ENCODE measurements at places on chromosomes 1 and 21.
A peak's percentile ranks its signal among the peaks of the same experiment; 100 is the strongest.

DNA sequence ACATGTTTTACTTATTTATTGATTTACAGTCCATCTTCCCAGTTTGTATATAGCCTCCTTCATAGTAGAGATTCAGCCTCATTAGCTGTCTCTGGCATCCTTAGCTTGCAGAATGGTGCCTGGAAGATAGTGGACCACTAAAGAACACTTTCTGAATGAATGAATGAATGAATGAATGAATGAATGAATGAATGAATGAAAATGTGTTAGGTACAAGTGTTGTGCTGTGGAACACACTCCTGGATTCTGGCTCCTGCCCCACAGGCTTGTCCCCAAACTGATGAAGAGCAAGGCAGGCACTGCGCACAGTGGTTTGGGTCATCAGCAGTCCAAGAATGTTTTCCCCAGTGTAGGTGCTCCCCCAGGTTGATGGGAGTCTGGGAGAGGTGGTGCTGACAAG lies 159.4 kb downstream of the ST6GALNAC5 start:
- DNase-seq: no peak

GRCh38 chr1:68429233-68429808 lies 20.4 kb downstream of the RPE65 start:
- no peak for DNase-seq

DNA sequence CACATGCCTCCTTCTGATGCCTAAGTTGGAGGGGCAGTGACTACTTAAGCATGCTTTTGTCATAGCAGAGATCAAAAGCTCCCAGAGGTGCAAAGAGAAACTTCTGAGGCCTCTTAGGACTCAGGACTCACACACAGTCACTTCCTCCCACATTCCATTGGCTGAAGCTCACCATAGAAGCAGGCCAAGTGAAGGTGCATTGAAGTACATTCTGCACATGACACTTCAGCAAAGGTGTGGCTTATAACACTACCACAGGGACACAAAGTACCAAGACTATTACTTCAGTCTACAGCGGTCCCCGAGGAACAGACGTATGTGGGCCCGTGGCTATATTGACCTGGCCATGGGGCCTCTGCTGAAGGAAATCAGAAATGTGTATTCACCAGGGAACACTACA lies 2.5 kb upstream of the POGK start:
- no peak for DNase-seq

- DNase-seq: no peak
These were observed 125.0 kb downstream of the ADSS2 start for GRCh38 chr1:244326757-244327156.

DNA sequence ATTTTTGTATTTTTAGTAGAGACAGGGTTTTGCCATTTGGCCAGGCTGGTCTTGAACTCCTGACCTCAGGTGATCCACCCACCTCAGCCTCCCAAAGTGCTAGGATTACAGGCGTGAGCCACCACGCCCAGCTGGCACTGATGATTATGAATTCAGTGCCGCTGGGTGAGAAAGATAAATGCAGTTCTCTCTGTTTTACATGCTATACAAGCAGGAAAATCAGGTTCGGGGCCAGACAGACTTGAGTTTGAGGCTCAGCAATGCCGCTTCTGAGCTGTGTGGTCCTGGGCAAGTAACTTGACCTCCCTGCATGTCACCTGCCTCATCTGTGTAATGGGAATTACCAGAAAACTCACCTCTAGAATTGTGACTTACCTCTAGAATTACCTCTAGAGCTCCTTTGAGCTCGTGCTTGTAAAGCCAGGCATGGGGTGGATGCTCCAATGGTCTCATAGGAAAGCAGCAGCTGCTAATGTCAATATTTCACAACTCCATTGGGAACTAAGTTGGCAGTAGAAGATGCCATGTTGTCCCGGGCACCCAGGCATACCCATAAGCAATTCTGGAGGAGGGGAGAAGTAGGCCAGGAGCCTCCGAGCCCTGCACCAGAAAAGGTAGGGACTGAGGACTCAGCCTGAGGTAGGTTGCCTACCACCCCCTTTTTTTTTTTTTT lies 119.8 kb upstream of the SLC25A33 start:
- DNase-seq: no peak

DNA sequence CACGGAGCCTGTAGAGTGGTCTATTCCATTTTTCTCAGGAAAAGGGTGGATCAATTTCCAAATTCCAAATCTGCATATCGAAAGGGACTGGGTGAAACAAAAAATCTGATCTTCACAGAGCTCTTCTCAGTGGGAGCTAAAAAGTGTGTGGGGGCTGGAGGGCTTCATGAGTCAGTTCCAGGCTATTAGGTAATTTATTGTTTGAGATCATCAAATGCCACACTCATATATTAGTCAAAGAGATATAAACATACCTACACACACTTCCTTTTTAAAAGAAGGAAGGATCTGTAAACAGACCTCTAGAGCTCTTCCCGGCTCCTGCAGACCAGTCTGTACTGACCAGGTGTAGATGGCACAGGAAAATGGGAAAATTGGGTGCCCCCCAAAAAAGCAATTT lies 175.4 kb downstream of the ZBTB18 start:
- peak; percentile 40 for DNase-seq

- no peak for DNase-seq
These were observed 43.3 kb downstream of the PAX7 start for GRCh38 chr1:18673976-18674375.

DNA sequence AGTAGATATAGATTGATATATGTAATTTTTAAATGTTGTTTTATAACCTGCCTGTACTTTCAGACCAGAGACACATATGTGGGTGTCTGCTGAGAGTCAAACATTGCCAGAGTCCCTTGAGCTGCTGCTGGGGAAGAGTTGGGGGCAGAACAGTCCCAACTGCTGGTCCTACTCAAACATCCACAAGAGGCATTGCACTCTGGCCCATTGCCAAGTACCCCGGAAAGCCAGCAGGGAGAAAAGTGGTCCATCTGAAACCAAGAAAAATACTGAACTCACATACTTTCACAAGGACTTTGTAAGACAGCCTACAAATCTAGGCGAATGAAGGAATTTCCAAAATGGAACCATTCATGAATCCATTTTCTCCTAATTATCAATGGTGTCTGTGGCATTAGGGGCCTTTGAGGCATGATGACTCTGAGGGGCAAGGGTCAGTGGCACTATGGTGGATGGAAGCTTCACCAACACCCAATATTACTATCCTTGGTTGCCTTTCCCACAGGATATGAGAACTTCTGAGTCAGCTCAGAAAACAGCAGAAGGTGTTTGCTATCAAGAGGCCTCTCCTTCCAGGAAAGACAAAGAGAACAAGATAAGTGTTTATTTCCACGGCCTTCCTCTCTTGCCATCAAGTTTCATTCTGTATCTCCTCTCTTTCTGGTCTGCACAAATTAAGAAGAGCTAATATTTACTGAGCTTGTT lies 7.3 kb upstream of the TBX15 start:
- no peak for DNase-seq

- DNase-seq: peak; percentile 70
These were observed 29.9 kb upstream of the TMEM61 start for GRCh38 chr1:54950369-54951163.

GRCh38 chr1:66353257-66353656 lies 180.7 kb upstream of the SGIP1 start:
- no peak for DNase-seq

GRCh38 chr1:180229483-180230415 lies at the start of gene LHX4:
LHX4 (plus strand) TSS chr1:180230264; CDS start chr1:180230530, 266 bp downstream.
- peak; percentile 39 for DNase-seq

DNA sequence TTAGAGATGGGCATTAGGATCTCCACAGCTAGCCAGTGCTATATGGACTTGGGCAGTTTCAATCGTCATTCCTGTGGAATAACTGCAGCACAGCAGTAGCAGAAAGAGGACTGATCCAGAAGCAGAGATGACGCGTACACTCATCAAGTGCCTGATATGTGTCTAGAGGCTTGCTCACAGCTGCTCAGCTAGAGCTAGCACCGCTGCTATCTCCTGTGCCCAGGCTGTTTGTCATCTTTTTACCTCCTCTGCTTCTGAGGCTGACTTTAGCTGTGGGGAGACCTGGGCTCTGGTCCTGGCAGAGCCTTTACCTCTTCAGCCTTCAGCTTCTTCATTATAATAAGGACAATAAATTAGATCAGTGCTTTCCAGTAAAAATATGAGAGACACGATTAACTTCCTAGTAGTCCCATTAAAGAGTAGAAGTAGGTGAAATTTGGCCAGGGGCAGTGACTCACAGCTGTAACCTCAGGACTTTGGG lies 5.3 kb downstream of the TENT5C start:
- no peak for DNase-seq

DNA sequence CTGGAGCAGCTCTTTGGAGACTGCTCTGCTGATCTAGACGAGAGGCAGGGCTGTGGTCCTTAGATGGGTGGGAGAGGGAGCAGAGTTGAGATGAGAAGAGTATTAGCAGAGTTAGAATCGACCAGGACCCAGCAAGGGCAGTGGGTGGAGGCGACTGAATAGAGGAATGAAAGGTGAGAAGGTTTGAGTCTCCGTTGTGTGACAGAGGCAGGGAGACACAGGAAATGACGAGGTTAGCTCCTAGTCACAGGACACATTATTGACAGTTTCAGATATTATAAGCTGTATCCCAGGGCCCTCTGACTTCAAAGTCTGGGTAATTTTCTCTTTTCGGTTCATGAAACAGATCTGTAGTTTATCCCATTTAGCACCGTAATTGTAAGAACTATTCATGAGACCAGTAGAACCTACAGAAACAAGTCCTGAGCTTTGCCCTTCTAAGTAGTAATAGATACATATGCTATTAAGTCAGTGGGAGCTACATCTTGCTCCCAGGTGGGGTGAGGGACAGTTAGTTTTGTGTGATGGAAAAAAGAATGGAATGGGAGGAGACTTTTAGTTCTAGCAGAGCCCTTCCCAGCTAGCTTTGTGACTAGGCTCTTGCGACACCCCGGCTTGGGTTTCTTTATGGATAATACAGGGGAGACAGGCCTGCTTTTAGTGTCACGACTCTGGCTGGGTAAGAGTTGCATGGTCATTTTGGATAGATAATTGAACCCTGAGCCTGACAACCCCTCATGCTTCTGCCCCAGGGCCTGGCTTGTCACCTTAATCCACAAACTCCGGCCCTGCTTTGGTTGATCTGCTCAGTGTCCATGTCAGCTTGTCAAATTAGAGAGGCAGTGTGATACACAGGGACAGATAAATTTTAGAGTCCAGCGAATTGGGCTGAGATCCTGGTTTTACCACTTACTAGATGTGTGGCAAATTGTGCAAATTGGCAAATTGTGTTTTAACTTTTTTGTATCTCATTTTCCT lies 70.2 kb downstream of the UCK2 start:
- no peak for DNase-seq

DNA sequence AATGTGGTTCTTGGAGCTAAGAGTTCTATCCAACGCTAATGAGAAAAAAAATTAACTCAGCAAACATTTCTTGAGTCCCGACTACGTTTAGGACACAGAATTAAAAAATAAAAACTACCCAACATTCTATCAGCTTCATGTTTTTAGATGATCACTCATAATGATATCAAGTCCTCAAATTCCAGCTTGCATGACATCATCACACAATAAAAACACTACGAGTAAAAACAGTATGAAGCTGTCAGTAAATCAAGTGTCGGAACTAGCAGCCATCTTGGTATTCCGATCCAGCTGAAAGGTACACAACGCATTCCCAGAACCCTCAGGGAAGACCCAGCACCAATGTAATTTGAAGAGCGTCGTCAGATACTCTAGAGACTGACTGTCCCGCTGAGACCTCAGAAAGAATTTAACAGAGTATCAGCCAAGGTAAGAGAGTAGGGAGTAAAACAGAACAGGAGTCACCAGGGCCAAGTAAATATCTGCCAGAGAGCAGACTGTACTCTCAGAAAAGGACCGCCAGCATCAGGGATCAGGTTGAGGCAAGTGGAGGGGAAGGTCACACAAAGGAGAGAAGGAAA lies 57.0 kb downstream of the NRIP1 start:
- DNase-seq: no peak

DNA sequence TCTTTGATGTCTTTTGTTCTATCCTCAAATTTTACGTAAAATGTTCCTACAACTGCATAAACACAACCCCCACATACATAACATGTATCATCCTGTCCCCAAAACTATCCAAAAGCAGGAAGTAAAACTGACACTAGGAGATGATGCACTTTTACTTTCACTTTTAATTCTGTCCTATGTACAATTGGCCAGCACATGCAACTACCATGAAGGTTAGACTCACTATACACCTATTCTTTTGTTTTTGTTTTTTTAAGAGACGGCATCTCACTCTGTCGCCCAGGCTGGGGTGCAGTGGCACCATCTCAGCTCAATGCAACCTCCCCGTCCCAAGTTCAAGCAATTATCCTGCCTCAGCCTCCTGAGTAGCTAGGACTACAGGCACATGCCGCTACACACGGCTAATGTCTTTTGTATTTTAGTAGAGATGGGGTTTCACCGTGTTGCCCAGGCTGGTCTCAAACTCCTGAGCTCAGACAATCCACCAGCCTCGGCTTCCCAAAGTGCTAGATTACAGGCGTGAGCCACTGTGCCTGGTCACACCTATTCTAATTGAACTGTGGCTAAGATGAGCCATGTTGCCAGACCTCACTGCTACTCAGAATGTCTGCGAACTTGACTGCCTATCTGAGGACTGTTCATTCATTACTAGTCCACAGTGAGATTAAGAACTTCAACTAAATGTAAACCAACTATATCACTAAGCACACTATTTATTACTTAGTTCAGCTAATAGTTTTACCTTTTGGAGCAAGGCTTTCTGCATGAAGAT lies 48.0 kb downstream of the TOR3A start:
- peak; percentile 74 for DNase-seq

DNA sequence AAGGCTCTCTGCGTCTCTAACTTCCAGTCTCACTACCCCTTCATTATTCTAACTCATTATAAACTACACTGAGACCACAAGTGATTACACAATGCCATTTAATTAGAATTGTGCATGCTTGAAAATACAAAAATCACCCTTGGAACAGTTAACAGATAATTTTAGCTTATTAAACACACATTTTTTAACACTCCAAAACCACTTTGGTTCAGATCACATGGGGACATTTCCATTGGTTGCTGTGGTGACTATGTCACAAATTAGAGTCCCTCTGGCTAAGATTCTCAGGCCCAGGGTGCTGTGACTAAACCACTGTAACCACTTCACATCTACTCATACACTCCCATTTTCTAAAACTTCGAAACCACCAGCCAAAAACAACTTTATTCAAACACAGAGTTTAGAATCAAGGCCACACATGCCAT lies 43.0 kb downstream of the JAK1 start:
- no peak for DNase-seq
